AG04450 (cell line): ENCODE measurements at places on chromosomes 4 and X.

DNA sequence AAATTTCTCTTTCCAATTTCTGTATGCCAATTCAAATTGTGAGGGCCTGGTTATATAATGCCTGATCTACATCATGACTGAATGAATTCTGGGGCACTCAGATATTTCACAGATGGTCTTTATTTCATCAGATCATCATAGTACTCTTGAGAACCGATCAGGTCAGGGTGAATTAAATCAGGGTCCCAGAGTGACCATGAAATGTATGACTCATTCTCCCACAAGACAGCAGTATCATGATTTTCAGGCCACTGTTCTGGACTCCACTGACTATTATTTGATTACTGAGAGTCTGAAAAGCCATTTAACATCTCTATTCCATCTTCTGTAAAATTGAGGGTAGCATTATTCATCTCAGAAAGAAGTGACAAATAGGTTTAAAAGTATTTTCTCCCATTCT lies 471.5 kb downstream of the ADGRL3 start:
- DNase-seq: no peak

DNA sequence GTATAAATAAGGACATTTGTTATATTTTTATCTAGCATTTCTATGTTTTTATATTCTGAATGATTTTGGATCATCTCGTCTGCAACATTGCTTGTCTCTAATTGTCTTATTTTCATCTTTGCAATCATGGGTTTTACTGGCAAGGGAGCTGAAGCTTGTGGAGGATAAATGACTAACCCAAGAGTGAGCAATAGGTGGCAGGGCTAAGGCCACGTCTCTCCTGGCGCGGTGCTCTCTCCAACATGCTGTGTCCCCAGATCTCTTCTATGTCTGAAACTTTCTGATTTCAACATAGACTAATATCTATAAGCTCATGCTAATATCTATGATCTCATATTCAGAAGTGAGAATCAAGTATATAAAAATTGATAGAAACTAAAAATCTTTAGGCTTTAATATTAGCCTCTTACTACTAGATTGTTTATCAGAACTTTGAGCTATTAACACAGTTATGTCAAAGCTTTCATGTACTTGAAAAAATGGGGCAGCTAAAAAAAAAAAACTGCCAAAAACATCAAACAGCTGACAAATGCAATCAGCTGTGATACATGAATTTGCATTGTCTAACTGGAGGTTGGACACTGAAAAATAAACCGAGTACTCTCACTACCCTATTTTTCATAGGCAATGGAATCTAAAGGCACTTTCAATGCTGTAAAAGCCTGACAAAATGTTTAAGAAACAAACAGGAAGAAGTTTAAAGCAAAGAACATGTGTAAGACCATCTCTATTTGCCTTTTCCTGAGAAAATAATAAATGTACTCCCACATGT lies 169.2 kb downstream of the TMA16 start:
- no peak for DNase-seq

GRCh38 chrX:10519761-10520160 lies 100.6 kb downstream of the MID1 start:
- DNase-seq: no peak

GRCh38 chrX:112822892-112823291 lies 17.7 kb downstream of the AMOT start:
- DNase-seq: no peak

DNA sequence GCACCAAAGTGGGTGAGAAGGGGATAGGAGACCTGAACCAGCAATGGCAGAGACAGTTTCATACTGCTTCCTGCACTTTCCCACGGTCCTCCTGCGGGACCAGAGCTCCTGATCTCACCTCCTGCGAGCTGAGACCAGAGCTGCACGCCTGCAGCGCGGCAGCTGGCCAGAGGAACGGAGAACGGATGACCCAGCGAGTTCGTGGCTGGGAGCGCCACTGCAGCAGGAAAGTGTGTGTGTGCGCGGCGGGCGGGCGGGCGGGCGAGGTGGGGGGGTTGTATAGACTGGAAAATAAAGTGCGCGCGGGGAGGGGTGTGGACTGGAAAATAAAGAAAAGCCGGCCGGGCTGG lies 16.5 kb downstream of the MCF2 start:
- no peak for DNase-seq

GRCh38 chr4:77636902-77637301 lies 31.3 kb downstream of the CXCL13 start:
- peak; percentile 16 for DNase-seq

DNA sequence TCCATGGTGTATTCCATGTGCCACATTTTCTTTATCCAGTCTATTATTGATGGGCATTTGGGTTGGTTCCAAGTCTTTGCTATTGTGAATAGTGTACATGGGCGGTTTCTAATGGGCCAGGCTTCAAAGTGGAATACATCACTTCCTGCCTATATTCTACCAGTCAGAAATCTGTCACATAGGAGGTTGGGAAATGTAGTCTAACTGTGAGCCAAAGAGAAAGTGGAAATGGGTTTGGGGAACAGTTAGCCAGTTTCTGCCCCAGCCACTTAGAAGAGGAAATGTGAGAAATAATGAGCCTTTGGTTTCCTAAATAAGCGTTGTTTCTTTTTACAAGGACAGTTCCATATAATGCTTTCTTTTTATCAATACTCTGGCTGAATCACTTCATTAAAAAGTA lies 85.1 kb upstream of the AP1S2 start:
- DNase-seq: no peak

GRCh38 chr4:31351695-31352094 lies 631.5 kb downstream of the PCDH7 start:
- no peak for DNase-seq

DNA sequence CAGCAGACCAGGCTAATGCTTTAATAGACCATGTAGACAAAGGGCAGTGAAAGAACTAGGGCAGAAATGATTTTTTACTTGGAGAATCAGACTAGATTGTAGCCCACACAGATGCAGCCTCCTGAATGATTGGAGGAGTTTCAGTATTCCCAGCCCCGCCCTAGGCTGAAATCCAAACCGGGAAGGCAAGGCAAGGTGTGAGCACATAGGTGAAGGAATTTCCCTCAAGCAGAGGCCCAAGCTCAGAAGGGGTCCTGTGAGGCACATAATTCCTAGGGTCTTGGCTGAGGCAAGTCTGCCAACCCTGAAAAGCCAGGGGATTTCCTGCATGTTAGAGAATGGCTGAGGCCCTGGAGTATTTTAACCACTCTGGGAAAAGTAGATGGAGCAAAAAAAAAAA lies 56.4 kb upstream of the PAK3 start:
- no peak for DNase-seq

DNA sequence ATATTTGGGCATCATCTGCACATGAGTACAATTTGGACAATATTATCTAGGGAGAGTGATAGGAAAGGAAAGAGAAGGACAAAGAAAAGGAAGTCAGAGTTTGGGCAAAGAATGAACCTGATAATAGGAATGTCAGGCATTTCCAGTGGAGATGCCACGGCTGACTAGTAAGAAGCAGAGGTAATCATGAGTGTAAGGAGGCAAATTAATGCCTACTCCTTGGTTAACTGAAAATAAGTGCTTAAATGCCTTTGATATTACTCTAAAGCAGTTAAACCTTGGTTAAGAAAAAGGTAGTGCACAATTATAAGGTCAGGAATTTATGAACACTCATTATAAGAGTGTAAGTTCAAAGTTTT lies 99.2 kb upstream of the DDIT4L start:
- DNase-seq: no peak

- no peak for DNase-seq
Observed at GRCh38 chr4:71752383-71753042, 31.4 kb downstream of the GC start.

DNA sequence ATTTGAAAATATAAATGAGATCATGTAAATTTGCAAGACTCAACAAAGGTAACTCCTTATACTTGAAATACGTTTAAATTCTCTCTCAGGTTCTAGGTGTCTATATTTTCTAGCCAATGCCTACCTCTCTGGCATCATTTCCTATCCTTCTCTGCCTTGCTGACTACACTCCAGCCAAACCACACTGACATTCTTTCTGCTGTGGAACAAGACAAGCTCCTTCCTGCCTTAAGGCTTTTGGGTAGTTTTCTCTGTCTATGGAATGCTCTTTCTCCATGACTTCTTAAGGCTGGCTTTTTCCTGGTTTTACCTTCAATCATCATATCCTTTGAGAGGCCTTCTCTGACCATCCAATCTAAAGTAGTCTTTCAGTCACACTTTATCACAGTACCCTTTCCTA lies 201.0 kb downstream of the SPRY1 start:
- peak; percentile 21 for DNase-seq

DNA sequence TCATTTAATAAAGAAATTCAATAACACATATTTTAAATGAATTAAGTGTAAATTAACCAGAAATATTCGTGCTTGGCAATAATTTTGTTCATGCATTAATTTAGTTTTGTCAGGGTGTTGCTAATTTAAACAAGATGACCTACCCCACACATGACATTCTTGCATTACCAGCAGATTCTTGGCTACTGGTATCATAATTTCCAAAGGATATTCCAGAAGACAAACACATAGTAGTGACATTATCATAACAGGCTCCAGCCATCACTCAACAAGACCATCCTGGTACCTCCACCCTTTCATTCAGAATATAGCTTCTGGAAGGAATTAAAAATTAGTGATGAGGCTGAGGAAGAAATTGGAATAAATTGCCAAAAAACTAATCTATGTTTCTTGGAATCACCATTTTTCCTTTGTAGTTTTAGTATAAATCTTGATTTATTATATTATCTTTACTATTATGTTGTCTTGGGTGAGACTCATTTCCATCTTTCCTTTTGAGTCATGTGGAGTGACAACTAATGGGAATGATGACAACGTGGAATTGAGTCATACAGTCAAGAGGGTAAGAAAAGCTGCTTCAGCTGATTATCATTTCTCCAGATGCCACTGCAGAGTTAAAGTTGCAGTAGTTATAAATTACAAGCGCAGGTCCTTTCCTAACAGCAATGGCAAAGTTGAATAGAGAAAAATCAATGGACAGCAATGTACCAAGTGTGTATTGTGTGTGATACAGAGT lies 30.9 kb upstream of the HHIP start:
- DNase-seq: no peak

- DNase-seq: no peak
Observed at GRCh38 chr4:151661873-151662272, 98.9 kb downstream of the GATB start.

DNA sequence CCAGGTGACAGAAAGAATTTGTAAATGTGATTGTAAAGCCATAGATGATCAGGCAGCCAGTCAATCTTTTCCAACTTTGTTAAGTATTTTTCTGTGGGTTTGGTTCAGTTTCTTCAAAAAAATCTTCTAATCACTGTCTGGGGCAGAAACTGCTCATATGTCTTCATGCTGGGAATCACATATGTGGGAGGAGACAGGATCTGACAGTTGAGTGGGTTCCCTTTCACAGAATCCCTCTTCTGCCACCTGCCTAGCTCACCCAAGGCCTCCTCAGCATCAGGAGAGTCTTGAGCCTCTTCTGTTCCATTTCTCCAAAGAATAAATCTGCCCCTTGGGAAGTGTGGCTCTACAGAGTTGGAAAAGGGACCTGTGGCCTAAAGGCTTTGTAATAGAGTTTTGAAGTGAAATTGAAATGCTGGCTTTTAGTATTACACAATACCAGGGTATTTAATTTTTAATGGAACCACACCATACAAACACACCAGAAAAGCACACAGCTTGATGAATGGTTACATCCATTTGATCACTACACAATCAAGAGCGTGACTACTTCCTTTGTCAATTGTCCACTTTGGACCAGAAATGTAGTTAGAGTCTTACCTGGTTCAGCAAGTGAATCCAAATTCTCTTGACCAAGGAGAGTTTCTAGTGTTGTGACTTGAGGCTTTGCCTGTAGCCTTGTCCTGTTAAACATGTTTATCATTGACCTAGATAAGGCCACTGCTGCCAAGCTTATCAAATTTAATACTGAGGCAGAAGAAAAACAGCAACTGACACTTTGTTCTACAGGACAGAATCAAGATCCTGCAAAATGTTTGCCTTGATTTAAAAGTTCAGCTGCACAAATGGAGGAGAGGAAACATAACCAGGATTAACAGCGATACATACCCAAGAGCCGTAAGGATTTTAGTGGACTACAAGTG lies 20.4 kb downstream of the MSMO1 start:
- no peak for DNase-seq

GRCh38 chr4:174273930-174274329 lies 9.5 kb downstream of the FBXO8 start:
- no peak for DNase-seq

- DNase-seq: no peak
Observed at GRCh38 chr4:54215379-54216077, 13.6 kb upstream of the PDGFRA start.

GRCh38 chr4:48247878-48248558 lies 21.6 kb downstream of the TEC start:
- no peak for DNase-seq

GRCh38 chrX:107675823-107676555 lies 47.7 kb downstream of the PRPS1 start:
- no peak for DNase-seq

DNA sequence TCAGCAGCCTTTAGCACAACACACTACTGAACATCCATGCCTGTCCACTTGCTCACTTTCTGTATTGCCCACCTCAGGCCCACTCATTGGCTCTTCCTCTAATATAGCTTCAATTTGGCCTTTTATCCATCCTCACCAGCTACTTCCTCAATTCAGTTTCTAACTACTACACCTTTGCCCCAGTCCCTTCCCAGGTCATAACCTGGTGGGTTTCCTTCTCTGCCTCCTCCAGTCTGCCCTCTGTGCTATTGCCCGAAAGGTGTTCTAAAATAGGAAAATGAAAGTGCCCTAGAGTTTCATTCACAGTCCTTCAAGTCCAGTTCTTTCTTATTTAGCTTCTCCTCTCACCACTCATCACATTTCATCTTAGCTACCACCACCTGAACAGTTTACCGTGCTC lies 23.1 kb downstream of the MOSPD2 start:
- no peak for DNase-seq

DNA sequence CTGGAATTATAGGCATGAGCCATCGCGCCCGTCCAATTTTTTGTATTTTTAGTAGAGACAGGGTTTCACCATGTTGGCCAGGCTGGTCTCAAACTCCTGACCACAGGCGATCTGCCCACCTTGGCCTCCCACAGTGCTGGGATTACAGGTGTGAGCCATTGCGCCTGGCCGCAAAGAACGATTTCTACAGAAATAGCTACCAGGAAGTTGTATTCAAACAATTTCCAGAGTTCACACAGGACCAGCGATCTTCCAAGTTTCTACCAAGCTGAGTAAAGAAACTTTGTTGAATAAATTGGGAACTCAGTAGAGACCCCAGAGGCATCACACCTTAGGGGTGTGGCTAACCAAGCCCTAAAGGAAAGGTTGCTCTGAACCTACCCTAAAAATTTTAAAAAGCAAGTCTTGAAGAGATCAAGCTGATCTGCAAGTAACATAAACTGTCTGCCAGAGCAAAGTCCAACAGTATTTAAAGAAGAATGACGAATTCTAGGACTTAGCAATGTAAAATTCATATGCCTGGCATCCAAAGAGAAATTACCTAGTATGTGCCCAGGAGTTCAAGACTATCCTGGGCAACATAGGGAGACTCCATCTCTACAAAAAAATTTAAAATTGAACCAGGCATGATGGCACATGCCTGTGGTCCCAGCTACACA lies 48.4 kb upstream of the USP9X start:
- no peak for DNase-seq

- DNase-seq: no peak
Observed at GRCh38 chr4:149521611-149522425, 293.8 kb downstream of the IQCM start.

- DNase-seq: no peak
Observed at GRCh38 chr4:154344686-154345085, 146.9 kb downstream of the DCHS2 start.
